ENCODE measurements at places on chromosomes 3 and 15. TPM values are rescaled to one million over a fixed set of nuclear protein-coding genes. Genes with fewer than 3 reads are reported as not detected.

DNA sequence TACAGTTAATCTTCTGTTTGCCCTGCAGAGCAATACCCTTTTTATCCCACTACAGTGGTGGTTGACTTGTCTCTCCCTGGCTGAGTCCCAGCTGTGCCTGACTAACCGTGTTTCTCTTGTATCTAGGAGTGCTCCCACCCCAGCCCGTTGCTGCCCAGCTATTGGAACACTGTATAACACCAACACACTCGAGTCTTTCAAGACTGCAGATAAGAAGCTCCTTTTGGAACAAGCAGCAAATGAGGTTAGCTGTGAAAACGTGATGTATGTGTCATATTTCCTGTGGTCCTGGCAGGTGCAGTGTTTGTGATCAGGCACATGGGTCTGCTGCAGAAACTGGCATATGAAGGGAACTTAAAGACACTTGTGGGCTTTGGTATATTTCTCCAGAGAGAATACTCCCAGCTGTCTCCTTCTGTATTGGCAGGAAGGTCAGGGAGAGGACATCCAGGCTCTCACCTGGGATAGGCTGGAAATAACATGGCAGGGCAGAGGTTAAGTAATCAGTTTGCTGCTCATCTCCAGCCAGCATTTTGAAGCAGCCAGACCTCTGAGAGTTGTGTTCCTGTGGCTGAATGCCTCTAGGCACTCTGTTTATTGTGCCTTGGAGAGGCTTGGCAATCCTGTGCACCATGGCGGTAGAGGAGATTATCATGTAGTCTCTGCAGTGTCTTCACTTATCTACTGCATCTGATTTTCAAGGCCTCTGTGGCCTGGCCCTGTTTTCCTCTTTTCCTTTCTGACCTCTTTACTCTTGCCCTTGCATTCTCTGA is 34.8 kb downstream of the ATG7 start:
- peak; percentile 78 for DNase-seq

DNA sequence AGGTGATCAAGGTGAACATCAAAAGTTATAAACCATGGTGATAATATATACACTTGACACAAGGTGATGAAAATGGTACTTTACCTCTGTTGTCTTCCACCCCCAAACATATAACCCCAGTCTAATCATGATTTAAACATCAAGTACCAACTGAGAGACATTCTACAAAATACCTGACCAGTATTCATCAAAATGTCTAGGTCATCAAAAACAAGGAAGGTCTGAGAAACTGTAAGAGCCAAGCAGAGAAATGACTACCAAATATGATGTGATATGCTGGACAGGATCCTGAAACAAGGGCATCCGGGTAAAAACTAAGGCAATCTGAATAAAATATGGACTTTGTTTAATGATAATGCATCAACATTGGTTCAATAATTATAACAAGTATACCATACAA is 27.8 kb downstream of the EDC3 start:
- no peak for DNase-seq

- no peak for DNase-seq
Measured at GRCh38 chr3:80770106-80771074, 991.1 kb downstream of the GBE1 start.

DNA sequence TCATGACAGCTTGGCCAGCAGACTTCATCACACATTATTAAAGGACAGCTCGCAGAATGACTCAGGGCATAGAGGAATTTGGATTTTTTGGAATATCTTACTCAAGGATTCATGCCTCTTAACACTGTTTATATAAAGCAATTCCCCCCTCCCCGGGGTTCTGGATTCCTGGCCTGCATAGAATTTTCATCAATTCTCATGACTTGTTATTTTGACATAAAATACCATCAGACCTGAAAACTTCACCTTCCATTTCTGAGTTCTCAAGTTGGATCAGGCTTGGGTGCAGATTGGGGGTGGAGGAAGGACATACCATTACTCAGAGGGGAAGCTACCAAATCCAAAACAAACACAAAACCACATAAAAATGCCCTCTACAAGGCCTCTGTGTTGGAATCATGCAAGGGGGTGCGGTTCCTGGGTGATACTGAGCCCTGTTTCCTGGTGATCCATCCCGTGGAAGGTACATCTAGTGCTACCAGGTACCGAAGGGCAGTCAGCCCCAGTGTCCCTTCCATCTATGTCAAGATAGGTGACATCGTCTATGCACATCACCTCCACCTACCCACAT is 95.3 kb downstream of the DAPK2 start:
- DNase-seq = no peak

DNA sequence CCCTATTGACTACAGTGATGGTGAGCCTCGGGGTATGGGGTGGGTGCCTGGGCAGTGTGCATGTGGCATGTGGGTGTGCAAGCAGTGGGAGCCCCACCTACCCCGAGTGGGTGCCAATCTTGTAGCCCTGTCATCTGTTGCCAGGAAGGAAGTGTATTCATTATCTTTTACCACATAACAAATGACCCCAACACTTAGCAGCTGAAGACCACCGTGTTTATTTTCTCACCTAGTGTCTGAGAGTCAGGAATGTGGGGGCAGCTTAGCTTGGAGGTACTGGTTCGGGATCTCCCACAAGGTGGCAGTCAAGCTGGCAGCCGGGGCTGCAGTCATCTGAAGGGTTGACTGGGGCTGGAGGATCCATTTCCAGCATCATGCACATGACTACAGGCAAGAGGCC is 21.7 kb downstream of the XYLB start:
- no peak for DNase-seq

The FILIP1L gene
- 42.7 TPM for total RNA-seq

GRCh38 chr3:154464440-154465190 is 34.6 kb upstream of the GPR149 start:
- DNase-seq = no peak

DNA sequence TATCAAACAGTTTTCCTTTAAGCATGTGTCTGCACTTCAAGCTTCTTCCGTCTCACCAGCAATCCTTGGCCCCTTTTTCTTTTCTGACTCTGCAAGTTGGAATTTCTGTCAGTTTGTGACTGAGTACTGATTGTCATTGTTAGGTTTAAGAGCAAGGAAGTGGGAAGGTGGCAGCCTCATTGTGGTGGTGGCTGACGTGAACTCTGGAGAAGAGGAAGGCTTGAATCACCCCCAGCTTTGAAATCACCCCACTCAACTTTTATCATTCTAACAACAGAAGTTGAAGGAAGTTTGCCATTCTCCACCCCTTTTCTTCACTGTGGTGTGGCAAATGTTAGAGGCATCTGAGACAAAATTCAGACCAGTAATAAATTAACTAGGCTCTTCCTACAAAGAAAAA is 231.6 kb upstream of the AGTR1 start:
- DNase-seq = peak; percentile 19

DNA sequence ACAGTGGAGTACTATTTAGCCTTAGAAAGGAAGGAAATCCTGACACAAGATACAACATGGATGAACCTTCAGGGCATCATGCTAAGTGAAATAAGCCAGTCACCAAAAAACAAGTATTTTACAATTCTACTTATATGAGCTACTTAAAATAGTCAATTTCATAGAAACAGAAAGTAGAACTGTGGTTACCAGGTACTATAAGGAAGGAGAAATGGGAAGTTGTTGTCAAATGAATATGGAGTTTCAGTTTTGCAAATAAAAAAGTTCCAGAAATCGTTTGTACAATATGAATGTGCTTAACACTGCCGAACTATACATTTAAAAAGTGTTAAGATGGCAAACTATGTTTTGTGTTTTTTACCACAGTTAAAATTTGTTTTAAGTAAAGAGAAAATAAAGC is 26.8 kb downstream of the TRANK1 start:
- DNase-seq = no peak

The SLC4A7 gene
- total RNA-seq = 79.0 TPM

- DNase-seq = no peak
Measured at GRCh38 chr3:160697637-160698380, 20.8 kb downstream of the ARL14 start.

- no peak for DNase-seq
Measured at GRCh38 chr15:40146037-40146436, 14.8 kb upstream of the BUB1B start.

The UBA3 gene
- 74.2 TPM for total RNA-seq

GRCh38 chr15:25435474-25436243 is 3.2 kb downstream of the UBE3A start:
- no peak for DNase-seq

The CXCR6 gene
- not detected for total RNA-seq

DNA sequence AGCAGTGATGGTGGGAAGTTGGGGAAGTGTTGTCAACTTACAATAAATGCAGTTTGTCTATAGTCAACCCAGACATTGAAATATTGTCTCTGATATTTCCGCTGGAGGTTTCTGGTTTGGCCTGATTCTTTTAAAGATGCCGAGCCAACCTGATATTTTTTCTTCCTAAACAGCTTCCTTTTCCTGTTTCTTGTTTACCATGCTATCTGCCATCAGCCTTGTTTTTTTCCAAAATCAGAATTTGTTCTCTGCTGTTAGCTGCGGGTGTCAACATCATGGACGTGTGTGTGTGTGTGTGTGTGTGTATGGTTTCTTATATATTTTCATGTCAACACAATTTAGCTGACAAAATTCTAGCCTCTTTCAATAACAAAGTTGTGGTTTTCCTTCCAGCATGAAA is 41.2 kb upstream of the XCR1 start:
- no peak for DNase-seq

The ANKUB1 gene
- total RNA-seq = not detected

The COL8A1 gene
- total RNA-seq = 653 TPM

The CGNL1 gene
- total RNA-seq = 21.1 TPM

GRCh38 chr3:177050501-177051237 is 146.6 kb downstream of the TBL1XR1 start:
- DNase-seq = peak; percentile 75

GRCh38 chr3:43366885-43367284 is 80.5 kb downstream of the SNRK start:
- no peak for DNase-seq

The SMAD6 gene
- 11.9 TPM for total RNA-seq

The LRRC28 gene
- 19.8 TPM for total RNA-seq

DNA sequence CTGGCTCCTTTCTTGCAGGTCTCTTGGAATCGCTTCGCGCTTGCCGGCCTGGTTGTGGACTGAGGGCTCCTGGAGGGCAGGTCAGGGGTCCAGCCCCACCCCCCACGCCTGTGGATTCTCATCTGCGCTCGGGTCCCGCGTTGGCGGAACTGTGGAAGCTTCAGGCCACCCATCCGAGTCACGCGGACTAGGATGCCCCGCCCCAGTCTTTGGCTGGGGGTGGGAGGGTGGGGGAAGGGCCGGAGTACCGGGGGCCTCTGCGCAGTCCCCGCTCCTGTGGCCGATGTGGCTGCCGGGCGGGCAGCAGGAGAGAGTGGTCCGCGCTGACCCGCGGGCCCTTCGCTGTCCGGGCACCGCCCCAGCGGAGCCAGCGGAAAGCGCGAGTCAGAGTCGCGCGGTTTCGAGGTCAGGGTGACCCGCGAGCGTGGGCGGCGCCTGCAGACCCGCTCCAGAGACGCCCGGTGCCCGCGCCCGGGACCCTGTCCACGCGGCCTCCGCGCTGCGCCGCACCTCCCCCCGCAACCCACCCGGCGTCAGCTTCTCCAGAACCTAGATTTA is 114.2 kb downstream of the KLF13 start:
- DNase-seq = peak; percentile 52

GRCh38 chr3:98584547-98584946 is 8.9 kb downstream of the CPOX start:
- DNase-seq = no peak

The WDR49 gene
- total RNA-seq = 0.09 TPM

DNA sequence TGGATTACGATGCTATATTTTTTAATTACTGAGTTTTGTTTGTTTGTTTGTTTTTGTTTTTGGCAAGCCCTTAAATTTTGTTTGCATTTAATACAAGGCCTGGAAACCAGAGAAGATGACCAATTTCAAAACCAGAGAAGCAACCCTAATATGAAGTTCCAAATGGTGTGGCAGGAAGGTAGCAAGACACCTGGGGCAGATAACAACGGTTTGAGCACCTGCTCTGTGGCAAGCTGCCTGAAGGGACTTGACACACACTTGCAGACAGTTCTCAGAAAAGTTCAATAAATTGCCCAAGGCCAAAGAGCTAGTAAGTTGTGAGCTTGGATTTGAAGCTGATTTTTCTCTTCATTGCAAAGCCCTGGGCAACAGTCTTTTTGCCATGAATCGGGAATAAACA is 151.2 kb upstream of the UBE2E1 start:
- DNase-seq = no peak

DNA sequence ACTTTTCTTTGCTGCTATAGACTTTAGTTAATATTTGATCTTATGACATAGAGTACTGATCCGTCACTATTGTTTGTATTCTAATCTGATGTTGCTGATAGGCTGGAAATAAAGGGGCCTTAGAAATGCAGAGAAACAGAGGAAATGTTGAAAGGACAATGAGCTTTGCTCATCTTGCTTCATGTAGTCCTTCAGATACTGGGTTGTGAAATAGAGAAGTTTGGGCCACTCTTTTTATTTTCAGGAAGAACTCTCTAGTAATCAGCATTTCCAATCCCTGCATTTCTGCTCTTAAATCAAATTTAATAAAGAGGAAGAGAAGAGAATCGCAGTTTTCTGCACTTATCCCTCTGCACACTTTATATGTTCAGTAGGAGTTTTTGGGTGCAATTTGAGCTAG is 192.8 kb upstream of the THBS1 start:
- DNase-seq = no peak

DNA sequence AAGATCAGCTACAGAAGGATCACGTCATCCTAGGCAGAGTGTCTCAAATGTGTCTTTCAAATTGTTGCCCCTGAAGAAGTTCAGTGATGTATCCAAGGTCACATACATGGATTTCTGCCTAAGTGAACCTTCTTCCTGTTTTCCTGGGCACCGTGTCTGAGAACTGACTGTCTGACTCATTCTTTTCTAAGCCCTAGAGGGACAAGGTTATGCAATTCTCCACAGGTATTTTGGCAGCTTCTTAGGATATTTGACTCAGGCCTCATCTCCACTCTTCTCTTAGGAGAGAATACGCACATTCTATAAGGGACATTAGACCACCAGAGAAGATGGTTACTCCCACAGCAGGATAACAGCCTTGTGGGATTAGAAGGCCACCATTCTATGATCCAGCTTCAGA is 391.9 kb upstream of the THBS1 start:
- DNase-seq = peak; percentile 75

DNA sequence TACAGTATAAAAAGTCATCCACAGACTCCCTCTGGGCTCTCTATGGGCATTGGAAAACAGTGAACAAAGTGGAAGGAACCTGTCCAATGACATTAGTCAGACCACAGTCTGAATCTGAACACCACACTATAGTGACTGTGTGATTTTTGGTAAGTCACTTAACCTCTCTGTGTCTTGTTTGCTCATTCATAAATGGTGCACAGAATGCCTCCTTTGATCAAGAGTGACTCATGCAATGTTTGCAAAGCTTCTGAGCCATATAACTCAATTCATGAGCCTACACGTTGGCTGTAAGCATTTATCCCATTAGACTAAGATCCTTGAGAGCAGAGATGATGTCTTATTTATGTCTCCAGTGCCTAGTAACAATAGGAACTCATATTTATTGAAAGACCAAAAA is 46.7 kb downstream of the SV2B start:
- no peak for DNase-seq

The SPESP1 gene
- 4.6 TPM for total RNA-seq

DNA sequence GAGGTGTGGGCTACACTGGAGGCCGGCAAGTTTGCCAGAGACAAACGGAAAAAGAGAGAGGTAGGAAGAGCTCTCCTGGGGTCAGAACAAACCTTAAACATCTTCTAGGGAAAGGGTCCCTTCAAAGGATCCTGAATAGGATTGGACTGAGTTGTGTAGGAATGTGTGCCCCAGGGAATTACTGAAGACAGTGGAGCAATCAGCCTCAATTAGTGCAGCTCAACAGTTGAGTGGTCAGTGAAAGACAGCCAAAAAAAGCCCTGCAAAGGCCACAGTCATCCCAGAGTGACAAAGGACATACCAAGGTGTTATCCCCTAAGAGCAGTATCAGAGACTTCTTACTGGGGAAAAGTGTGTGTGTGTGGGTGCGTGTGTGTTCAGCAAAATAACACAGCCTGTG is 70.3 kb downstream of the NUP210 start:
- DNase-seq = no peak

Measured in dermis blood vessel endothelial cell (primary cell).